ENCODE measurements at places on chromosomes 4 and X.
A peak's percentile ranks its signal among the peaks of the same experiment; 100 is the strongest.

GRCh38 chr4:119537586-119537985 lies 91.0 kb downstream of the PDE5A start:
- no peak for DNase-seq

DNA sequence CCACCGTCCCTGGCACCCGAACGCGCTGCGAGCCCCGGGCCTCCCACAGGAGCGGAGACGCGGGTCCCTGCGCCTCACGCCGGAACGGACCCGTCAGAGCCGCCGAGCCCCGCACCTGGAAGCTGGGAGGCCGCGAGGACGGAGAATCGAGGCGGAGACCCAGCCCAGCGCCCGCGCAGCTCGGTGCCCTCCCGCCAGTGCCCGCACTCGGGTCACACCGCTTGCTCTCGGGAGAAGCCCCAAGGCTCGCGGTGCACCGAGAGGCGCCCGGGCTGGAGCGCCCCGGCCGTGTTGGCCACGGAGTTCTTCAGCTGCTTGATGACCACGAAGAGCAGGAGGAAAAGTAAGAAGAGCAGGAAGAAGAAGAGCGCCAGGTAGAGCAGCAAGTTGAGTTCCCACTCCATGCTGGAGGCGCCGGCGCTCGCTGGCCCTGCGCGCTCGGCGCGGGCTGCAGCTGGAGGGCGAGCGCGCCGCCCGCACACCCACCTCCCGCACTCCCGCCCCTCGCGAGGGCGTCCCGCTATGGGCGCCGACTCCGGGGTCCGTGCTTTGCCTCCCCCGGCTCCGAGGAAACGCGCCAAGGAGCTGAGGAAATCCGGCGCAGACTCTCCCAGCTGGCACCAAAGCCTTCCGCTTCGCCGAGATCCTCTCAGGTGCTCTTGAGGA lies at the start of gene SMIM43:
Gene SMIM43 (minus strand): TSS at position 463 of the 666 bp plus-strand sequence. CDS start 59 bp downstream, at position 404.
- DNase-seq = no peak

- no peak for DNase-seq
Observed at GRCh38 chr4:105149771-105150170, 3.1 kb downstream of the TET2 start.

DNA sequence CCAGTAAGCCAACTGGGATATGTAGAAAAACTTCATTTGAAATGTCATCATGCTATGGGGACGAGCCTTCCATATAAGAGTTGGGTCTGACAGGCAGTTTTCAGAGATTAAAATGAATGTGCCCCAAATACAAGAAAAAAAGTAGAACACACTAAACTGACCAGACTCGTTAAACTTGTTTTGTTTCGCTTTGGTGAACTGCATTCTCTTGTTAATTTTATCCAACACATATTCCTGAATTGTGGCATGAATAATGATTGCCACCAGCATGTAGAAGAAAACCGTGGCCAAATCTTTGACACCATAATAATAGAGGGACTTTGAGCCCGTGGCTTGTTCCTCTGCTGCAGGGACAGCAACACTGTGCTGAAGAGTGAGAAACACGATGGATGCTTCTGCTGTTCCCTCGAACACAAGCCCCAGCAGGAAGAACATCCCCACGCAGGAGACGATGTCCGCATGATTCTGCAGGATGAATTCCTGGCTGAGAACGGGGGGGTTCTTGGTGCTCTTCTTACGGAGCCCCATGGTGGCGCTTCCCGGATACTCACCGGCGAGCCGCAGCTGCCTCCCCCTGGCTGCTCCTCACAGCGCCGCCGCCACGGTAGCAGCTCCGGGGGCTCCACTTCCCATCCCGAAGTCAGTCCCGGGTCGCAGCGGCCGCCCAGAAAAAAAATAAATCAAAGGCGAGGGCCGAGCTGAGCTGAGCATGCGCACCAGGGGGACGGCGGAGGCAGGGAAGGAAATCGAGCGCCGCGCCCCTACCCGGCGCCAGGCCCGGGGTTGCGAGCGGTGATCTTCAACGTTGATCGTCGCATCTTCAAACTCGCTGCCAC lies at the start of gene TRAM1L1:
Gene TRAM1L1 (minus strand): TSS at position 711 of the 836 bp plus-strand sequence. CDS start 183 bp downstream, at position 528.
- peak; percentile 83 for DNase-seq

- DNase-seq = no peak
Observed at GRCh38 chr4:61406677-61407076, 206.6 kb downstream of the ADGRL3 start.

DNA sequence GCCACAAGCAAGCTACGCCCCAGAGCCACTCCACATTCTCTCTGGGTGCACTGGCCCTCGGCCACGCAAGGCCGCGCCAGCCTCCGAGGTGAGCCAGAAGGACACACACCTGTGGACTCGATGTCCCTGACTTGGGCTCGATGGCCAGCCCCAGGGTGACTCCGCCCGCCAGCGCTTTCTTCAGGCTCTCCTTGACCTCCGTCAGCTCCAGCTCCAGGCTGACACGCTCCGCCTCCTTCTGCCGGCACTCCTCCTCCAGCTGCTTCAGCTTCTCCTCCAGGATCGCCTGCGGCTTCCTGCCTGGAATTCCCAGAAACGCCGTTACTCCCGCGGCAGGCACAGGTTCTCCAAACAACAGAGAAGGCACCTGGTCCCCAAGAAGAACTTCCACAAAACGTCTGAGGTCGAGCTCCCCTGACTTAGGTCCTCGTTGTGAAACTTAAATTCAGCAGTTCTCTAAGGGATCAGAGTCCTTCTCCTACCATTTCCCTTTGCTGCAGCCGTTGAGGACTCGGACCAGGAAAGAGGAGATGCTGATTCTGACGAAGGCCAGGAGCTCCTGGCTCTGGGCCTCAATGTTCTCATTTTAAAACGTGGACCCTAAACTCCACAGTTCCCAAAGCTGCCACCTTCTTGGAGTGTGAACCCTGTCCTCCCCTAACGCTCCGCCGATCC lies 166.8 kb downstream of the AFAP1 start:
- no peak for DNase-seq

DNA sequence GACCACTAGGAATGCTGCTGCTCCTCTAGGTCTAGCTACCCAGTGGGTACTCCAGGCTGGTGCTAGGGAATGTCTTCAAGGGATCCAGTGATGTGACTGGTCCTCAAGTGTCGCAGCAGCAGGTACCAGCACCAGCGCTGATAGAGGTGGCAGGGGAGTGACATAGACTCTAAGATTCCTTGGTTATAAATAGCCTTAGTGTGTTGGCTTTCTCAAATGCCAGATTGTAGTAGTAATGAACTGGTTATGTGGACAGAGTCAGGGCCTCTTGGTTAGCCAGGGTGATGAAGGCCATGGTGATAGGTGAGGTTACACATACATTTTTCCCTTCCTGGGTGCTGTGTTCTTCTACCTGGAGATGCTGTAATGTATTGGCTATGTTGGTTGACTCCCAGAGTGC lies 38.3 kb downstream of the DCLK2 start:
- DNase-seq = no peak

GRCh38 chrX:111812889-111813563 lies 63.0 kb upstream of the TRPC5OS start:
- DNase-seq = no peak

- no peak for DNase-seq
Observed at GRCh38 chr4:102500352-102500695, 835 bp upstream of the NFKB1 start.

DNA sequence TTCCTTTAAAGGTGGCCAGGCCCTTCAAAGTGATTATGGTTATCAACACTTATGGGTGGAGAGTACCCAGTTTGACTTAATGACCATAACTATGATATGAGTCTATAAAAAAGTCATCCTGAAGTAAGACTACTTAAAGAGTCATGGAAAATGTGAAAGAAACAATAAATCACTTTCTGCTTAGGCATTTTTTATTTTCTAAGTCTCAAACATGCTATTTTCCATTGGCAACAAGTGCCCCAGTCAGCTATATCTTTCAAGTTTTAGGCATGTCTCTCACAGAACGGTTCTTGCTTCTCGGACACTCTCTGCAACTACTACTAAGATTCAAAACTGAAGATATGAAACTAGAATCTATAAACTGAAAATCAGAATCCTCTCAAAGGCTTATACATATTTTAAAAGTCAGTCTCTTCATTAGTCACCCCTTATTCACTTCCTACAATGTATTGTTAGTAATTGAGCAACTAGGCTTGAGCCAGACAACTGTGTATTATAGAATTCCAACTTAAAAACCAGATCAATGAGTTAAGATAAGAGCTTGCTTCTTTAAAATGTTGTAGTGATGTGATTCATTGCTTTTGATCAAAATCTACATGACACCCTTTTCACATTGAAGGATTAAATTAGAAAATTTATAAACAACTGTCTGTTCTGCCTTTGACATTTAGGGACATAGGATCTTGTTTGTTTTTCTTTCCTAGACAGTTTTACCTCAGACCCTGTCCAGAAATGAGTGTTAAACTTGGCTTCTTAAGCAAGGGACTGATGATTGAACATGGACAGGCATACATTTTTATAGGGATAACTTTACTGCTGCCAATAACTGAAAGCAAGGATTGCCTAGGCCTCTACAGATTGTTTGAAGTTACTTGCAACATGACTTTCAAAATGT lies 2.9 kb downstream of the ANTXR2 start:
- peak; percentile 38 for DNase-seq

- no peak for DNase-seq
Observed at GRCh38 chrX:23344238-23344903, 9.7 kb downstream of the PTCHD1 start.

- DNase-seq = peak; percentile 46
Observed at GRCh38 chrX:133350751-133351150, 64.5 kb downstream of the GPC4 start.

GRCh38 chr4:53671757-53672156 lies 80.5 kb upstream of the LNX1 start:
- DNase-seq = no peak

DNA sequence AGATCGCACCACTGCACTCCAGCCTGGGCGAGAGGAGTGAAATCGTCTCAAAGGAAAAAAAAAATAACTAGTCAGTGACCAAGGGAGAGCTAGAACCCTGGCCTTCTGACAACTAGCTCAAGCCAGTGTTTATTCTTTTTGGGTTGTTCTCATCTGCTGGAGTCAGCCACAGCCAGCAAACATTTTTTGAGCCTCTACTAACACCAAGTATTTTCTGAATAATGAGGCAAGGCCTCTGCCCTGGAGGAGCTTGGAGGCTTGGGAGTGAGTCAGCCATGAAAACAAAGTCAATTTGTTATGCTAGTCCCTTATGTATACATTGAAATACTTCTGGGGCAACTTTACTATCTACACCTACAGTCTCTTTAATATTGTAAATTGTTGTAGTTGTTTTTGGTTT lies 46.5 kb downstream of the TMA16 start:
- peak; percentile 66 for DNase-seq

DNA sequence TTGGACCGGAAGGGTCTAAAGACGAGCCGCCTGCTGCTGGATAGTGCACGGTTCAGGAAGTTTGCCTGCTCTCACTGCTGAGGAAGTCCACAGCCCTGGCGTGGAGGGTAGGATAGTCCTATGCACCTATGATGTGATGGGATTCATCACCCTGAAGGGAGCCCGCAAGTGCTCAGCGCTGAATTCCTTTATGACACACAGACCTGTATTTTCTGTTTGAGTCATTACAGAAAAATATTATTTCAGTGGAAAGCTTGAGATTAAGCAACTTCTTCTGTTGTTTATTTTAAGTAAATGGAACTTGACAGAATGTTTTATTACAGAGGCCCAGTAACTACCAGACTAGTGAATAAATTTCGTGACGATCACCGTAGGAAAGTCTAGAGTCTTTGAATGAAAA lies 123.2 kb downstream of the TRIML1 start:
- DNase-seq = peak; percentile 14

GRCh38 chr4:15683143-15683495 lies 1.5 kb downstream of the FAM200B start:
- DNase-seq = no peak

- peak; percentile 85 for DNase-seq
Observed at GRCh38 chr4:141246243-141246642, 25.5 kb downstream of the ZNF330 start.

DNA sequence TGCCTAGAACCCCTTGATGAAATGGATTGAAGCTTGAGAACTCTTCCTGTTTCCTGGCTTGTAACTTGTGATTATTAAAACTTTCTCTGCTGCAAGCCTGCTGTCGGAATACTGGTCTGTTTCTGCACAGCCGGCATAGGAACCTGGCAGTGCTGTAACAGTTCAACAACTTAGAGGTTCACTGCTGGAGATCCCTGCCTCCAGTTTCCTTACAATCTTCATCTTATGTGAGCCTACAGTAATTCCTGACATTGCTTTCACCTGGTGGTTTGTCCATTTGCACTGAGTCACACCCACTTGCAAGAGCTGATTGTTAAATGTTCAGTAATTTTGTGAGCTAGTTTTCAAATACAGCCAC lies 1.3 kb upstream of the SEPSECS start:
- no peak for DNase-seq
